ENCODE measurements at places on chromosomes 1 and 21. TPM values are rescaled to one million over a fixed set of nuclear protein-coding genes. Genes with fewer than 3 reads are reported as not detected.

SPATA45 gene
- total RNA-seq = not detected

DNA sequence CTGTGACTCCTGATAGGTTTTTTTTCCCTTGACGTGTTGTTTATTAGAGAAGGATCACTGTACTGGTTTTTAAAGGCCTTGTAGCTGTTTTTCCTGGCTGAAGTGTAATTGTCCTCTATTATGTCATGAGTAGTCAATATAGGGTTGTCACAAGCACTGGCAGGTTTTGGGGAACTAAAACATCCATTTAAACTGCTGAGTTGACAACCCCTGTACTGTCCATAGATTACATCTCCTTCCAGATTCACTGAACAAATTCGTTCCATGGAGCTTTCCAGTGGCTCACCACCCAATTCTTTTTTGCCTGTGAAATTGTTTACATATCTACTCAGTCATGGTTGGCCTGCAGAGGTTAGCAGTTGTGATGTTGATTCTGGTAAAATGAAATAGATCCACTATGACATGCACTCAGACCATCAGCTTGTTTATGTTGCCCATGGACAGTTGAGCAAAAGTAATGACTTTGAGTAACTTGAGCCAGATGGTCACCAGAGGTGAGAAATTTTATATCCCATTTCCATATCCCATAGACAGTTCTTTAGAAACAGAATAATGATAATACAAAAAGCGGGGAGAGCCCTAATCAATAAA lies 59.9 kb upstream of the QSOX1 start:
- no peak for DNase-seq

DNA sequence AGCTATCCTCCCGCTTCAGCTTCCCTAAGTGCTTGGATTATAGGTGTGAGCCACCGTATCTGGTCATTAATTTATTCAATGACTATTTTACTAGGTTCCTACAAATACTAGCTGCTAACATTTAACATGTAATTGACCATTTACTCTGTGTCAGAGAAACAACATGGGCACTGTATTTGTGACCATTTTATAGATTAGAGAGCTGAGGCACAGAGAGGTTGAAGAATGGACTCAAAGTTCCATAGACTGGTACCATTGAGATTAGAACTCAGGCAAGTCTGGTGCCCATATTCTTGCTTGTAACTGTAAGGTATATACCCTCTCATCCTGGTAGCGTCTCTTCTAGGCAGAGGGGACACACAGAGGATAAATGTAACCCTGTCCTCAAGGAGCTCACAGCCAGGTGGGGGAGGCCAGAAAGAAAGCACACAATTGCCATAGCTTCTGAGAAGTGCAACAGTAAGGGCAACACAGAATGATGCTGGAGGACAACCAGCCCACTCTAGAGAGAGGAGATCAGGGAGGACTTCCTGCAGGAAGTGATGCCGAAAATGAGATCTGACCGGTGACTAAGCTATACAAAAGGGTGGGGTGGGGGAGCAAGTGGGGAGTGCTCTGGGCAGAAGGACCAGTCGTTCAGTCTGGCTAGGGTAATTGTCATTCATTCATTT lies 3.8 kb downstream of the SRARP start:
- DNase-seq = no peak

DNA sequence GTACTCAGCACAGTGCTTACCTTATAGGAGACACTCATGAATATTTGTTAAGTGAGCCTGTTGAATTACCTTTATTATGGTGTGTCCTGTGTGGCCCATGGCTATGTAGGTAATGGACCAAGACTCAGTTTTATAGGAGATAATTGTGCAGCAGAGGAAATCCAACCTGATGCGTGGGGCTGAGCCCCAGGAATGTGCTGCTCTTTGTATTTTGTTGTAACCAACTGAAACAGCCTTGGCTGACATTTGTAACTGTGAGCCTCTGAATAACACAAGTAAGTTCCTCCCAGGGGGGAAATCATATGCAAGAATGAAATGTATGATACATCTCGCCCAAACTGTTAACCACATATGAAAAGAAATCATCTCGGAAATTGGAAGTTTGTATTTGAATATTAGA lies 364.2 kb upstream of the ZP4 start:
- DNase-seq = no peak

DNA sequence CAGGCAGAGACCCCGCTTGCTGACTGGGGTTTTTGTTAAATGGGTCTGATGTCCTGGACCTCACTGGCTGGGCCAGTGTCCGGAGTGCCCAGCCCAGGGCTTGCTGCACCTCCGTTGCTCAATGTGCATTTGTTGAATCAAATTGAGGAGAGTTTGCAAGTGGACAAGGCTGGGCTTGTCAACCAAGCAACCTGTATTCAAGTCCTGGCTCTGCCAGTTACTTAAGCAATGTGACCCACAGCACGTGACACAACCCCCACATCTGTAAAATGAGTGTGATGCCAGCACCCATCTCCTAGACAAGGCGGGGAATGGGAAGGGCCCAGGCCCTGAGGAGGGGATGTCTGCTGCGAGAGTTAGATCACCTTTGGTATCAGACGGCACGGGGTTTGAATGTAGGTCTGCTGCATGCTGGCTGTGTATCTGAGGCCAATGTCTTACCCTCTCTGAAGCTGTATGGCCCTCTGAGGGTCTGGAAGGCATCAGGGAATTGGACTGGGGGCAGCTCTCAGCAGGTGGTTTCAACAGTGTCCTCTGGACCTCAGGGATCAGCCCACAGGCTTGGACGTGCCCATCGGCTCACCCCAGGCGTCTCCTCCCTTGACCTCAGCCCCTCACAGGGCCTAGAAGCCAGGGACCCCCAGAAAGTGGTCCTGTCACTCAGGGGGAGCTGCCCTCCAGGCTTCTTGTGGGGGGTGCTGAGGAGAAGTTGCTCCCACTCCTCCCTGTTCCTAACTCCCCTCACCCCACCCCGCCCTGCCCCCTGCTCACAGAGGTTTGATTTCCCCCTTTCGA lies 51.0 kb upstream of the RUNX3 start:
- DNase-seq = no peak

Measured in myocyte (in vitro differentiated cells).